ENCODE measurements at places on chromosomes 12 and 14.

GRCh38 chr12:56333197-56333678 is 562 bp downstream of the PAN2 start:
- DNase-seq = no peak
- H3K27me3 ChIP-seq = no peaks in the 10 kb centered on the region
- peaks cover 13% of the 10 kb centered on the region for H3K4me1 ChIP-seq

DNA sequence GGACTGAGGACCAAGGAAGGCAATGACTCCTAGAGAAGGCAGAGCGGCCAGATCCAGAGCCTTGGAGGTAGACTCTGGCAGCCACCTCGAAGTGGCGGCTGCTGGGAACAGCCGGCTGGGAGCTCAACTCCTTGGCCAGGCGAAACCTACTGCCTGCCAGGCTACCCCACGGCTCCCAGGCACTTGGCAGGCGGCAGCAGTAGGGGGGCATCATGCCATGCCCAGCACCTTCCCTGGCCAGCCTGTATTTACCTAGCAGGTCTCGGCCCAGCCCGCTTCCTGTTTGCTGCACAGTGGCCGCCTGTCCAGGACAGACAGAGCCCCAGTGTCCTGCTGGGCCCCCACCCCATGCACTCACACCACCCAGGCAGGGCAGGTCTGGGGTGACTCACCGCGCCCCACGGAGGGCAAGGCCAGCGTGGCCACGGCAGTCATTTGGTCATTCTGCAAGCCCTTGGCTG is 10.2 kb downstream of the TRPV4 start:
- no peaks in the 10 kb centered on the region for H3K27me3 ChIP-seq
- no peaks in the 10 kb centered on the region for H3K4me1 ChIP-seq
- H3K36me3 ChIP-seq = no peaks in the 10 kb centered on the region
- no peak for DNase-seq
- no peak overlapping the region for H3K27ac ChIP-seq
- no peak overlapping the region for H3K4me3 ChIP-seq

DNA sequence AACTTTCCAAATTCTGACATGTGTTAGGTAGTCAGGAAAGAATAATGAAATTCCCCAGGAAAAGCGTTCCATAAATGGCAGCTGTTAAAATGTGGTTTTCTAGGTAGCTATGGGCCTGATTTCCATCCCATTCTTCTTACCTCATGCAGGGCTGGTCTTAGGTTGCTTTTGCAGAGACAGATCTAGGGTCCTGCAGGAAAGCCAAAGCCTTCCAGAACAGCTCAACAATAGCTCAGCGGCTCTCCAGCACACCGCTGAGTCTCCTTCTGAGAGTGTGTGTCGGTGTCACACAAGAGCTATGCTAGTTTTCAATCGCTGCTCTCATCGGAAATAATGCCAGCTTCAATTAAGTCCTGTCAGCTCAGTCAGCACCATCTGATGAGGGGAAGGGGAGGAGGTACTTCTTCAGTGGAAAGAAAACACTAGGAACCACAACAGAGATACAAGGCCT is 106.7 kb downstream of the TMEM30B start:
- DNase-seq = no peak
- H3K4me3 ChIP-seq = no peak overlapping the region
- no peak overlapping the region for H3K27ac ChIP-seq
- no peaks in the 10 kb centered on the region for H3K4me1 ChIP-seq

GRCh38 chr12:24728366-24728765 is 220.5 kb downstream of the BCAT1 start:
- no peaks in the 10 kb centered on the region for H3K27me3 ChIP-seq
- H3K27ac ChIP-seq = no peak overlapping the region
- DNase-seq = peak; percentile 35
- no peaks in the 10 kb centered on the region for H3K4me1 ChIP-seq

All from muscle of leg (tissue), 16 donors.